ENCODE measurements at places on chromosomes 5 and 9.

- no peak for DNase-seq
- no peak overlapping the region for H3K27ac ChIP-seq
- H3K4me3 ChIP-seq, result no peak overlapping the region
- no peaks in the 10 kb centered on the region for H3K27me3 ChIP-seq
- no peaks in the 10 kb centered on the region for H3K4me1 ChIP-seq
- no peaks in the 10 kb centered on the region for H3K36me3 ChIP-seq
Observed at GRCh38 chr5:89232139-89232603, 349.2 kb upstream of the MEF2C start.

- no peak overlapping the region for H3K4me3 ChIP-seq
- no peak overlapping the region for H3K27ac ChIP-seq
- no peaks in the 10 kb centered on the region for H3K27me3 ChIP-seq
Observed at GRCh38 chr5:95069948-95070347, 214.9 kb downstream of the MCTP1 start.

- H3K27ac ChIP-seq, result no peak overlapping the region
- no peaks in the 10 kb centered on the region for H3K27me3 ChIP-seq
- H3K4me1 ChIP-seq, result no peaks in the 10 kb centered on the region
- H3K36me3 ChIP-seq, result no peaks in the 10 kb centered on the region
- H3K4me3 ChIP-seq, result no peak overlapping the region
- DNase-seq, result no peak
Observed at GRCh38 chr5:158801268-158801667, 298.4 kb downstream of the EBF1 start.

DNA sequence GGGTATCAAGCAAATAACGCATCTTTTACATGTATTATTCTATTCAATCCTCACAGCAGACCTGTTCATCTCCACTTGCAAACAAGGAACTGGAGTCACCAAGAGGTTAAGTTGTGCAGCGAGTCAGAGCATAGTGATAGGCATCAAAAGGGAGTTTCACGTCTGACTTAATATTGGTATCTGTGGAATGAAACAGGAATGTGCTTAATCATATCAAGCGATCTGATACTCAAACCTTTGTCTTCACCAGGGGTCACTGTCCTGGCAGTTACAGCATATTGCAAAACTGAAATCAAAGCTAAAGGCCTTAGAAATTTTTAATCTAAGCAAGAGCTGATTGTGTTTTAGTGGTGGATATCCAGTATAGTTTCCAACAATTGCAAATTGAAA is 271.6 kb downstream of the PLK2 start:
- H3K36me3 ChIP-seq, result no peaks in the 10 kb centered on the region
- H3K27ac ChIP-seq, result no peak overlapping the region
- H3K27me3 ChIP-seq, result no peaks in the 10 kb centered on the region
- no peak overlapping the region for H3K4me3 ChIP-seq
- no peaks in the 10 kb centered on the region for H3K4me1 ChIP-seq

- H3K36me3 ChIP-seq, result no peaks in the 10 kb centered on the region
- H3K4me3 ChIP-seq, result no peak overlapping the region
- H3K27ac ChIP-seq, result no peak overlapping the region
- H3K27me3 ChIP-seq, result no peaks in the 10 kb centered on the region
- no peaks in the 10 kb centered on the region for H3K4me1 ChIP-seq
Observed at GRCh38 chr5:78405829-78406750, 45.7 kb downstream of the SCAMP1 start.

GRCh38 chr5:74877624-74878304 is 11.6 kb upstream of the FAM169A start:
- no peaks in the 10 kb centered on the region for H3K36me3 ChIP-seq
- no peak for DNase-seq
- no peak overlapping the region for H3K27ac ChIP-seq
- H3K4me1 ChIP-seq, result no peaks in the 10 kb centered on the region
- H3K27me3 ChIP-seq, result no peaks in the 10 kb centered on the region

DNA sequence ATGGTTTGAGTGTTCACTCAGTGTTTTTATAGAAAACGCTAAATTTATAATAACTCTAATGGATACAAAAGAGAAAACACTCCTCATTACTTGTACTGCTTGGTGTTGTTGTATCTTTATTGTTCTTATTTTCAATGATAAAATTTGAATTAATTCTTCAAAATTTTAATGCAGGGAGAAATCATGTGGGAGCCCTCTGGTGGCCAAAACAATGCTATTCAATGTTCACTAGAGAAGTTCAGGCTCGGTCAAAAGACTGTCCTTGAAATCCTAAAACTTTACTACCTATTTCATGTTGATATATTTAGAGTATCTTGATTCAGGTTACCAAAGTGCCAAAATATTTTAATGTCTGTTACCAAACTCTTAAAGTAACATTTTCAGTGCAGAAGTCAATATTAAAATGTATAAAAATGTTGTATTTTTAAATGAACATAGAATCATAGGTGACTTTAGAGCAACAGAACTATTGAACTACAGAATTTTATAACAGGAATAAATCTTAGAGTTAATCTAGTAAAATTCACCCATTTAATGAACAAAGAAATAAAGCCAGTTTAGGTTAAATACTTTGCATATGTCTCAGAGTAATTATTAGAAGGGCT is 1259.8 kb downstream of the PTPRD start:
- H3K4me3 ChIP-seq, result no peak overlapping the region
- no peaks in the 10 kb centered on the region for H3K4me1 ChIP-seq
- no peaks in the 10 kb centered on the region for H3K36me3 ChIP-seq

- DNase-seq, result no peak
- no peaks in the 10 kb centered on the region for H3K36me3 ChIP-seq
- H3K27me3 ChIP-seq, result no peaks in the 10 kb centered on the region
- no peak overlapping the region for H3K27ac ChIP-seq
- H3K4me3 ChIP-seq, result no peak overlapping the region
- no peaks in the 10 kb centered on the region for H3K4me1 ChIP-seq
Observed at GRCh38 chr5:128097781-128098180, 14.2 kb downstream of the SLC12A2 start.

DNA sequence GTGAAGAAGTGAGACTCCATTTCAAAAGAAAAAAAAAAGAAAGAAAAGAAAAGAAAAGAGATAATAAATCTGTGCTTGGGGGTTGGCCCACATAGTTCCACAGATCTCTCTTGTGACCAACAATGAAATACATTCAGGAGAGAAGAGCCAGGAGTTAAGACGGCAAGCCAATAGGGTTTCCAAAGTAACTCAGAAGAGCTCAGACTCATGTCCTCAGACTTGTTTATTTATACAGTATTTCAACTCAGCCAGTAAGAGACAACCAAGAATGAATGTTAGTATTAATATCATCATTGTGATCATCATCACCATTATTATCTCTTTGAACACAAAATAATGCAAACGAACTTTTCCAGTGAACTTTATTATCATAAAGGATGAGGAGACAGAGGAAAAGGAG is 140.2 kb downstream of the GLIS3 start:
- DNase-seq, result no peak
- no peaks in the 10 kb centered on the region for H3K4me1 ChIP-seq
- no peak overlapping the region for H3K27ac ChIP-seq
- no peaks in the 10 kb centered on the region for H3K27me3 ChIP-seq
- H3K4me3 ChIP-seq, result no peak overlapping the region
- no peaks in the 10 kb centered on the region for H3K36me3 ChIP-seq

GRCh38 chr9:3510796-3511195 is 15.0 kb downstream of the RFX3 start:
- no peaks in the 10 kb centered on the region for H3K27me3 ChIP-seq
- H3K4me1 ChIP-seq, result no peaks in the 10 kb centered on the region
- no peak overlapping the region for H3K27ac ChIP-seq

DNA sequence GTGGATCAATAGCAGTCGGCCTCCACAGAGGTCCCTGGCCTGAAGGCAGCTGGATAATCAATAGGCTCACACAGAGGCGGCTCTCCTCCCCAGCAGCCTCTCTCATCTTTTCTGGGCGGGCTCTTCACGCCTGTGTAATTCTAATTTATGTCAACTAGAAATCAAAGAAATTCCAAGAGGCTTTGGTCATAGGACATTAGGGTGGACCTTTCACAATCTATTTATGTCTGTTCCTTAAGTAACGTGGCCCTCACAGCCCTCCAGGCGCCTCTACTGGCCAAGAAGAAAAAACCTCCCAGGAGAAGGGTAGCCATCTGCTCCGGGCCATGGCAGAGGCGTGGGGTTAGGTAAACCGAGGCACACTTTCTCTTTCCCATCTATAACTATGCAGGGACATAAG is 205.1 kb upstream of the EFNA5 start:
- no peaks in the 10 kb centered on the region for H3K36me3 ChIP-seq
- no peaks in the 10 kb centered on the region for H3K27me3 ChIP-seq
- DNase-seq, result no peak
- no peak overlapping the region for H3K27ac ChIP-seq
- no peak overlapping the region for H3K4me3 ChIP-seq

GRCh38 chr9:3023449-3023848 is 179.6 kb upstream of the PUM3 start:
- no peak for DNase-seq
- no peaks in the 10 kb centered on the region for H3K4me1 ChIP-seq
- no peaks in the 10 kb centered on the region for H3K36me3 ChIP-seq
- no peak overlapping the region for H3K4me3 ChIP-seq

- no peak overlapping the region for H3K4me3 ChIP-seq
- H3K36me3 ChIP-seq, result no peaks in the 10 kb centered on the region
- no peak for DNase-seq
- no peaks in the 10 kb centered on the region for H3K27me3 ChIP-seq
Observed at GRCh38 chr5:170619869-170620268, 116.0 kb downstream of the KCNIP1 start.

DNA sequence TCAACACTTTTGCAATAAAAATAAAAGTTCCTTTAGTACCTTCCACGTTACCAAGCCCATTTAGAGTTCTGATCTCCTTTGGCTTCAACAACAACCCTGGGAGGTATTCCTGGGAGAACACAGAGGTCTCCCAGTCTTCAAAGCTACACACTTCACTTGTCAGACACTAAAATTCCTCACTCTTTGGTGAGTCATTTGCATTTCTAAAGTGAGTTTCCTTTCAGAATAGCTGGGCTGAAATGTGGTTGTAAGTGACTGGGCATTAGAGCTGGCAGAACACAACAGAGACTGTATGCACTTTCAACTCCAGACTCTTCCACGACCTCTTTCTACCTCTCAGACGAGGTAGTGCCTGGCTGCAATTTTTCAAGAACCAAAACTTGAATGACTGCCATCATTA is 11.5 kb upstream of the F2RL1 start:
- no peak overlapping the region for H3K4me3 ChIP-seq
- no peak overlapping the region for H3K27ac ChIP-seq
- H3K4me1 ChIP-seq, result no peaks in the 10 kb centered on the region
- no peak for DNase-seq

GRCh38 chr5:52869391-52869790 is 81.7 kb downstream of the ITGA1 start:
- H3K27ac ChIP-seq, result no peak overlapping the region
- no peak overlapping the region for H3K4me3 ChIP-seq
- no peaks in the 10 kb centered on the region for H3K36me3 ChIP-seq
- H3K27me3 ChIP-seq, result no peaks in the 10 kb centered on the region
- no peaks in the 10 kb centered on the region for H3K4me1 ChIP-seq
- DNase-seq, result no peak

DNA sequence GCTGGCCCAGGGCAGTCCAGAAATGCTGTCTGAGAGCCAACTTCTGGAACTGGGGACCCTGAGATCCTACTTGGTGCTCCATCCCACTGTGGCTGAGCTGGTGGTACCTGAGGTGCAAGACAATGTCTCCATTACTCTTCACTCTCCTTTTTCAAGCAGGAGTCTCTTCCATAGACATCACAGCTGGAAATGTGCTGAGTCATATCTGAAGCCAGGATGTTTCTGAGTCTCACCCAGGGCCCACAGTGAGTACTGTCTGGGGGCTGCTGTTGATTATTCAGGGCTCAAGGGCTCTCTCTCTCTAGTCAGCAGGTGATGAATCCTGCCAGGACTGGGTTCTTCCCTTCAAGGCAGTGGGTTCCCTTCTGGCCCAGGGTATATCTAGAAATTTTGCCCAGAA is 145.2 kb upstream of the TAS2R1 start:
- DNase-seq, result no peak
- H3K4me3 ChIP-seq, result no peak overlapping the region
- no peaks in the 10 kb centered on the region for H3K4me1 ChIP-seq
- no peaks in the 10 kb centered on the region for H3K36me3 ChIP-seq

GRCh38 chr5:83049370-83049885 is 27.8 kb downstream of the TMEM167A start:
- H3K27ac ChIP-seq, result no peak overlapping the region
- DNase-seq, result no peak
- no peaks in the 10 kb centered on the region for H3K27me3 ChIP-seq
- H3K36me3 ChIP-seq, result no peaks in the 10 kb centered on the region
- no peaks in the 10 kb centered on the region for H3K4me1 ChIP-seq

- no peak overlapping the region for H3K4me3 ChIP-seq
- no peaks in the 10 kb centered on the region for H3K27me3 ChIP-seq
- H3K27ac ChIP-seq, result no peak overlapping the region
- no peaks in the 10 kb centered on the region for H3K36me3 ChIP-seq
Observed at GRCh38 chr9:18012170-18012569, 433.3 kb downstream of the SH3GL2 start.
